ENCODE measurements at places on chromosomes 3 and 15.

- DNase-seq, result no peak
These were observed 13.5 kb downstream of the SLCO3A1 start for GRCh38 chr15:91866971-91867372.

DNA sequence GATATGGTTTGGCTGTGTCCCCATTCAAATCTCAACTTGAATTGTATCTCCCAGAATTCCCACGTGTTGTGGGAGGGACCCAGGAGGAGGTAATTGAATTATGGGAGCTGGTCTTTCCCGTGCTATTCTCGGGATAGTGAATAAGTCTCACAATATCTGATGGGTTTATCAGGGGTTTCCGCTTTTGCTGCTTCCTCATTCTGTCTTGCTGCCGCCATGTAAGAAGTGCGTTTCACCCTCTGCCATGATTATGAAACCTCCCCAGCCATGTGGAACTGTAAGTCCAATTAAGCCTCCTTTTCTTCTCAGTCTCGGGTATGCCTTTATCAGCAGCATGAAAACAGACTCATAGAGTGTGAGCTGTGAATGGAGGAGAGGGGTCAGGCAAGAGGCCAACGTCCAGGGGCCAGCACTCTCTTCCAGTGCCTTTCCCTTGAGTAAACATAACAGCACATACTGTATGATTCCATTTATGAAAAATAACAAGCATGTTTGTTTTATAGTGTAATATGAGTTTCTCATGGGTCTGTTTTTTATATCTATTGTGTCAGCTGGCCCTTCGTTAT, 16.3 kb upstream of the LCTL start:
- DNase-seq, result no peak

GRCh38 chr15:54803134-54803808, 393.5 kb downstream of the RSL24D1 start:
- DNase-seq, result no peak

- DNase-seq, result no peak
These were observed 50.3 kb downstream of the LSM3 start for GRCh38 chr3:14228681-14229470.

DNA sequence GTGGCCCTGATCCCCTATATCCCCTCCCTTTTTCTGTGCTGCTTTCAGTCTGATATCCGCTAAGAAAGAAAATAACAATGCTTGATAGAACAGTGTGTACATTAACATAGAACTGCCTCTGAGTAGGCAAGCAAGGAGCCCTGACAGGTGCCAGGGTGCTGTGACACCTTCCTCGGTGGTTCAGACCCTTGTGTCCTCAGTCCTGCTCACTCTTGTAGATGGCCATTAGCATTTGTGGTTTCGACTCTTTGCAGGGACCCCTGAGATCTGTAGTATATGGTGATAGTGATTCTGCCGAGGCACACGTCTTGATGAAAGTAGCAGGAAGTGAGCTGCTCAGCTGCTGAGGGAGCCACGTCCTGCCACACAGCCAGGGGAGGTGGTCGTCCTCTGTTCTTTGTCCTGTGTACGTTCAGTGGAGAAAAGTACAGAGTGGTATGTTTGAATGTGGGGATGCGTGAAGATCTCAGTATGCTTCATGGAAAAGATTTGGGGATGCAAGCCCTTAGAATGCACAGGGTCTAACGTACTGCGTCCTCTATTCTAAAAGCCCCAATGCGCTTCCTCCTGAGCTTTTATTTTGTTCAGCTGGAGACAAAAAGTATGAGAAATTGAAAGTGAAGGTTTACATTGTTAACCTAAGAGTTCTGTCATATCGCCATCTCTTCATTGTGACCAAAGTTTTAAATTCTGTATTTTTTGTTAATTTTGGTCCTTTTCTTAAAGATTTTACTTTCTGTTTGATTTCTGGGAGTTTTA, 35.4 kb downstream of the PXYLP1 start:
- DNase-seq, result peak; percentile 64

GRCh38 chr15:90681480-90681879, 35.7 kb upstream of the BLM start:
- no peak for DNase-seq

DNA sequence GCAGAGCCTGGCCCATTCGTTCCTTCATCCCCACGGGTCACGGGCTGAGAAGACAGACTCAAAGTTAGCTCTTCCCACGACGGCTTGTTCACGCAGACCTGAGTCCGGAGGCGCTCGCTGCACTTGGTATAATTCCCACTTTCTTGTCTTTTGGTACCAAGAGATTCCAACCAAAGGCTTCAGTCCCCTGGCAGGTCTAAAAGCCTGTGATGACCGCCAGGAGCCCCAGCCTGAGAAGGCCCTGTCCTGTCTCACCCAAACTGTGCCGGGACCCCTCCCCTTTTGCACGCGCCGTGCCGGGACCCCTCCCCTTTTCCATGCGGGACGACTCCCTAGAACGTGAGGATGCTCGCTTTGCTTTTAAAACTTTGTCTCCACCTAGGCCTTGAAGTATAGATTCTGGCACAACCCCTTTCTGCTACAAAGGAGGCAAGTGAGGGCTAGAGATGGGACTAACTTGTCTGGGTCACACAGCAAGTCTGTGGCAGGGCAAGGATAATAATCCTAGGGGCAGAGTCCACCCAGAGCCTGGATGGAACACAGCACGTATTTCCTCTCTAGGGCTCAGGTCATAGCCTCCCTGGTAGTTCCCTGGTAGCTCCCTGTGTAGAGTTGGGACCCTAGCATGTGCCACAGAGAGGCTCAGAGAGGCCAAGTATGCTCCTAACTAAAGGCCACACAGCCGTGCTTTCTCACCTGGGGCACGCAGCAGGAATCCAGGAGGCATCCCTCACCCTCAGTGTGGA, 211.3 kb downstream of the XXYLT1 start:
- DNase-seq, result no peak

DNA sequence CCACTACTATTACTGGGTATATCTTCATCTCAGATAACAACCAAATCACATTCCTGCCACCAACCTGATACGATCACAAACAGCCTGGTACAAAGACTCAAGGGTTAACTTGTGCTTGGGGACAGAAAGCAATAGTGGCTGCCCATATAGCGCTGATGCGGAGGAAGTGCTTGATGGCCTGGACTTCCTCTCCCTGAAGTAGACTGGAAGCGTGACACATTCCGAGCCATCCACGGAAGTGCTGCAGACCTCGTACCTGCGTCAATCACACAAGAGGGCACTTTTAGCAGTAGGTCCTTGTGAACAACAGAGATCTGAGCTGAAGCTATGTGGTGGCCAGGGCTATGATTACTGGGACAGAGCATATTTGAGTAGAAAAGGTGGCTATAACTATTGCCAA, 17.3 kb upstream of the C3orf62 start:
- DNase-seq, result no peak

GRCh38 chr3:186406669-186407635, 44.9 kb upstream of the DGKG start:
- DNase-seq, result no peak

DNA sequence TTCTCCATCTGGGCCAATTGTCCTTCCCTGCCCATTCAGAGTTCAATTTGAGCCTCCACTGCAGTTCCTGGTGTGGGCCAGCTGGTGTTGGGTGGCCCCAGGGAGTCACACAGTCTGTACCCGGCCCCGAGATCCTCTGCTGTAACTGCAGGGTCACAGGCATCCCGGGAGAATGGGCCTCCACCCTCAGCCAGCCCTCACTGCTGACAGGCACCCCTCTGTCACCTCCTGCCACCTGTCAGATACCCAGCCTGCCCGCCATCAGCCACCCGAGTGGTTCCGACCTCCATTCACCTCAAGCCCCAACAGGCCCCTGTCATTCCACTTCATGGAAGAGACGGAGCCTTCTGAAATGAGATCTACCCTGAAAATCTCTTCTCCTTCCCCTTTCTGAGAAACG, 73.2 kb downstream of the ST8SIA2 start:
- no peak for DNase-seq

- no peak for DNase-seq
These were observed 189.8 kb upstream of the CNTN4 start for GRCh38 chr3:1908651-1909445.

- no peak for DNase-seq
These were observed 37.7 kb downstream of the MESD start for GRCh38 chr15:80951941-80952340.

GRCh38 chr15:93152951-93153350, 63.9 kb upstream of the RGMA start:
- no peak for DNase-seq
